ENCODE measurements at places on chromosomes 1 and 21.

GRCh38 chr1:173411835-173412742, 65.0 kb upstream of the PRDX6 start:
- peak; percentile 76 for DNase-seq

GRCh38 chr1:87963556-87963955, 634.9 kb downstream of the LMO4 start:
- DNase-seq: no peak

DNA sequence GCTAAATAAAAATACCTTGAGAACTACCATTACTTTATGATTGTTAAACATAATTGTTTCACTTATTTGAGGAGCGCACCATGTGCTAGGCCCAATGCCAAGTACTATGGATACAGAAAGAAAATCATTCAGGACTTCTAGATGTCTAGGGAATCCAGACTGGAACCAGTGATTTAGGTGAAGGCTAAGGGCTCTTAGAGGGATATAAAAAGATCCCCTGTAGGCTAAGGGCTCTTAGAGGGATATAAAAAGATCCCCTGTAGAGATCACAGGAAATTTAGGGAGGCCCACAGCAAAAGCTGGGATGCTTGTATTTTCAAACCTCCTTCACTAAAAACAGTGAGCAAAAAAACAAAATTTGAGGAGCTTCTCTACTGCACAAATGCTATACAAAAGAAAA, 6.7 kb downstream of the TOR1AIP2 start:
- DNase-seq: no peak

DNA sequence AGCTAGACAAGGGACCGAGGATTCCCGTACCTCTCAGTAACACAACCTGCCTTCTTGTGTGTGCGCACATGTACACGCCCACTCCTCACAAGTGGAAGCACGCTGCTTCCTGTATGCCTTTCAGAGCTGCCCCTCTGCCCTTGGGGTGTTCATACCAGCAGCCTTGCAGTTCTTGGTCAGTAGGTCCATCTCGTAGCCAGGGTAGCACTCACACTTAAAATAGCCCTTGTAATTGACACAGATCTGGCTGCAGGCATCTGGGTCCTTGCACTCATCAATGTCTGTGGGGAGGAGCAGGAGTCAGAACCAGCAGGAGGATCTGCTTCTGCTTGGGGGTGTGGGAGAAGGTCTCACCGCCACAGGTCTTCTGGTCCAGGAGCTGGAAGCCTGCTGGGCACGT, 32.6 kb upstream of the MAGOH start:
- no peak for DNase-seq

DNA sequence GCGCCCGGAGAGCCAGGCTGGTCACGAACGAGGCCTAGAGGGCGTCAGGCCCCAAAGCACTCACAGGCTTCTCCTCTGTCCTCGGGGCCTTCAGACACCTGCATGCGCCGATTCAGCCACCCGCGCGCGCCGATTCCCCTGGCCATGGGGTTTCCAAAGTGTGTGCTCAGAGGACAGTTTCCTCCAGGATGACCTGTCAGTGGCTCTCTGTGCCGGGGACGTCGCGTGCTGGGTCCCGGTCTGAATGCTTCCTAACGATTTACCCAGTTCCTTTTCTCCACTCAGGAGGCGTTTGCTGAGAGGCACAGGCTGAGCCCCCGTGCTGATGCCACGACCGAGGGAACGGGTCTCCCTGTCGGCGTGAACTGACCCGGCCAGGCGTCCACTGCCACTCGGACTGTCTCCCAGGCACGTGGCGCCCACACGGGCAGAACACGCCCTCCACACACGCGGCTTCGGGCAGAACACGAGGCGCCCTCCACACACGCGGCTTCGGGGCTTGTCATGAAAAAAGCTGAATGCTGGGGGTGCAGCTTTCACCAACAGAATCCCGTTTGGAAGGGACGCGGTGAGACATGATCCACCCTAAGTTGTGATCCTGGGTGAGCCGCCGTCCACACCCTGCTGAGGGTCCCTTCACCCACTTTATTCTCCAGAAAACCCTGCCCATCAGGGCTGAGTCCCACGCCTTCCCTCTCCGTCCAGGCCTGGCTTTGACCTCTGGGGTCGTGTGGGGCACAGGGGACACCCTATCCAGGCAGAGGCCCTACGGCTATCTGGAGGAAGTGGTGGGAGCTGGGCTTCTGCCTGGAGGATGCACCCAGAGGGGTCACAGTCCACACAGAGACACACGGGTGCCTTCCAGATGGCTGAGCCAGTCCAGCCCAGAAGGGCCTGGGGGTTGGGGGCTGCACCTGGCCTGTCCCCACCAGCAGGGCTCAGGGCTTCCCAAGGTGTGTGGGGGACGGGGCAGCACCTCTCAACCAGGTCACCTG, 56.1 kb downstream of the COL6A1 start:
- DNase-seq: no peak

- DNase-seq: no peak
Measured at GRCh38 chr1:83017701-83018100, 981.2 kb downstream of the TTLL7 start.

DNA sequence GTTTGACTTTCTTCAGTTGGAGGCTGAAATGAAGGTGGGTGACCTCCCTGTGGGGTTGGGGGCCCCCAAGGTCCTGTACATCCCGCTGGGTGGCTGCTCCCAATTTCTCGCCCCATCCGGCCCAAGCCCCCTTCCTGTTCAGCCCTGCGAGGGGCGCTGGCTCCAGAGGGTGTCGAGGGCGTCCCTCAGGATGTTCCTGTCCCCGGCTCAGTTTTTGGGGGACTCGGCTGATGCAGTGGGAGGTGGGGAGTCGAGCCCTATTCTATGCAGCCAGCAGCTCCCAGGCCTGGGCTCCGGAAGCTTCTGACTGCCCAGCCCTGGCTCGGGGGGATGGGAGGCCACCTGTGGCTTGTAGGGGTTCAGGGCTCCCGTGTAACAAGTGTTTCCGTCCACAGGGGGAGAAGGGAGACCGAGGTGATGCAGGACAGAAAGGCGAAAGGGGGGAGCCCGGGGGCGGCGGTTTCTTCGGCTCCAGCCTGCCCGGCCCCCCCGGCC, 38.2 kb downstream of the SLC19A1 start:
- DNase-seq: no peak

DNA sequence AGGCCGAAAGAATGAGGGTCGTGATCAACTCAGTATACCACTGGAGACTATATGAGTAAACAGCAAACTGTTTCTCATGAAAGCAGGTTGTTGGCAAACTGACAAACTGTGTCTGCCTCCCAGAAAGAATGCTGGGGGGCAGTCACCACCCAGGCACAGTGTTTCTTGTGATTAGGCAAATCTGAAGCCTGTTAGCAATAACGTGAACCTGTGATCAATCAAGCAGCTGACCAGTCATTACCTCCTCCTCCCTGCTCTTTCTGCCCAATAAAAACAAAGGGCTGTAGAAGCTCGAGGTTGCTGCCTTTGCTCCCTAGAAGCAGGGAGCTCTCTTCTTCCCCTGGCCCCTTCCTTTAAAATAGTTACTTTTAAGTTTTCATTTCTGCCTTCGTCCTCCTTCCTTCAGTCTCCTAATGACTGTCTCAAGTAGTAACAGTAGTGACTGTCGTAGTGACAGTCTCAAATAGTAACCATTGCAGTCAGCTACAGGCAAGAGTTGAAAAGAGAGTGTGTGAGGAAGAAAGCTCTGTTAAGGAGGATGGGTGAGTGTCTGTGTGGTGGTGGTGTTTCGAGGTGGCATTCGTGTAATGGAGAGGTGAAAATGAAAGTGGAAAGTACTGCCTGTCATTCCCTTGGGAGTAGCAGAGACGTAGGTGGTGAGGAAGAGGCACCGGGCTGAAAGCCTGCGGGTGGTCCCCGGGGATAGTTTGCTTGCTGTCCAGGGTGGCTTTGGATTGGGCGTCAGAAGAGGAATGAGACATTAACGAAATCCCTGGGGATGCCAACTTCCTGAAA, 14.5 kb downstream of the HHAT start:
- peak; percentile 38 for DNase-seq
